ENCODE measurements at places on chromosomes 11 and 22.

DNA sequence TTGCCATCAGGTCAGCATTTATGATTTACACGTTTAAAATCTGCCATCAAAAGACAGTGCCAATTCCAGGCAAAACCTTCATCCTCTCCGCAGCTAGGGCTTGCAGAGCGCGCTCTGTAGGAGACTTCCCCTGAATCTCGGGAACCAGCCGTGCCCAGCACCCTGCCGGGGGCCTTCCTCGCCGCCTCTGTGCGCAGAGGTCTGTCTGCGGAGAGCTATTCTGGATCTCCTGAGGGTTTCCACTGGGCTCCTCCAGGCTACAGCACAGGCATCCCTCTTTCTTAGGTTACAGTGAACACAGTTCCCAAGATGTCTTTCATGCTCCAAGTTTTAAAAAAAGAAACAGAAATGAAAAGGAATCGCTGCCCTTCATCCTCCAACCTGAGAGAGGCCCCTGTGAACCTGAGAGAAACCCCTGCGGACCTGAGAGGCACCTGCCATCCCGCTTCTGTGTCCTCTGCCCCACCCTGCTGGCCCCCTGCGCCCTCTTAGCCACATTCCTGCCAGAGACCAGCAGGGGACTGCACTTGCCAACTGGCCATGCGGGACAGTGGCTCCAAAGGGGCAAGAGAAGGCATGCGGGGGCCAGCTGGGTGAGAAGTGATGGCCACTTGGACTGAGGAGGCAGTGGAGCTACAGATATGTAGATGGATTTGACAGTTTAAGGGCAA, 16.1 kb downstream of the TP53AIP1 start:
- no peak for DNase-seq

GRCh38 chr11:69189059-69189458, 33.3 kb downstream of the SMIM38 start:
- DNase-seq: no peak

- no peak for DNase-seq
Observed at GRCh38 chr11:70360211-70360610, 38.1 kb upstream of the CTTN start.

GRCh38 chr22:19239464-19239863, 52.1 kb downstream of the CLTCL1 start:
- DNase-seq: no peak

DNA sequence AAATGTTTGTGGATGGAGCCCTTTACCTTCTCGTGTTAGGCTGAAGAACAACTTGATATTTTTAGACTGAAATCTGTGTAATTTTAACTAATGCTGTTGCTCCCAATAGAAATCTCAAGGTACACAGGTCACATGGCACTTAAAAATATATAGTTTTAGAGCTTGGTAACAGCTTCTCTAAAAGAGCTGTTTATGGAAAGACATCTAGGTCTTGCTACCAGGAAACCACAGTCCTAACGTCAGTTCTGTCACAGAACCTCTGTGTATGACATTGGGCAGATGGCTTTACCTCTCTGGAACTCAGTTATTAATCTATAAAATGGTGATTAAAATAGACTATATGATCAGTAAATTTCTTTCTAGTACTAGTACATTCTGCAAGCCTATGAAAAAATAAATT, 35.4 kb downstream of the PAK1 start:
- DNase-seq: no peak

- DNase-seq: peak; percentile 80
Observed at GRCh38 chr11:92826136-92826535, 143.3 kb upstream of the MTNR1B start.

DNA sequence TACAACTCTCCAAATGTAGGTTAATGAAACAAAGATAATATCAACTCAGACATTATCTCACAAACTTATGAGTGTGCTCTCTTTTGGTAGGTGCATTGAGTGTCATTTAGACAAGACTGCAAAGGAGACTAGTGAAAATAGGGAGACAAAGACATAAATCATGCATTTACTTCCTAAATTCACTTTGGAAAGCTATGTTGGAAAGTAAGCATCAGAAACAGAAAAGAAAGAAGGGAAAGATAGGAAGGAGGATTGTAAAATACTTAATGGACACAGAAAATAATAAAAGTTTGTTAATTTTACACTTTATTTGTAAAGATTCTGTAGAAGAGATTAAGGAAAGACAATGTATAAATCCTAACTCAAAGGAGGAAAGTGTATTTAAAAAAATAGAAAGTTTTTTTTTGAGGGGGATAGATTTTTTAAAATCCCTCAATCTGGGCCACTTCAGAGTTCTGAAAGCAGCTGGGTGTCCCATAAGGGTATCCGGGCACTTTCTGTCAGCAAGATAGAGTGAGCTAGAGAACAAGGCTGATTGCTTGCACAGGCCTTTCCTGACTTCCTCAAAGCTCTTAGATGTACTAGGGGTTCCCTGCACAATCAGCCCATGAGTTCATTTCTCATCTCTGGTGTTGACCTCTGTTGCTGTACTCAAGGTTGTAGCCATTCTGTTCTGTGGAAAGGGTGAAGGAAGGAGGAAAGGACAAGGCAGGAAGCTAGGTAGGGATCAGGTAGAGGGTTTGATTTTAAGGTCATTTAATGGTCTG, 22.4 kb upstream of the RDX start:
- no peak for DNase-seq

- no peak for DNase-seq
Observed at GRCh38 chr22:24329453-24329852, 58.8 kb downstream of the SPECC1L start.

DNA sequence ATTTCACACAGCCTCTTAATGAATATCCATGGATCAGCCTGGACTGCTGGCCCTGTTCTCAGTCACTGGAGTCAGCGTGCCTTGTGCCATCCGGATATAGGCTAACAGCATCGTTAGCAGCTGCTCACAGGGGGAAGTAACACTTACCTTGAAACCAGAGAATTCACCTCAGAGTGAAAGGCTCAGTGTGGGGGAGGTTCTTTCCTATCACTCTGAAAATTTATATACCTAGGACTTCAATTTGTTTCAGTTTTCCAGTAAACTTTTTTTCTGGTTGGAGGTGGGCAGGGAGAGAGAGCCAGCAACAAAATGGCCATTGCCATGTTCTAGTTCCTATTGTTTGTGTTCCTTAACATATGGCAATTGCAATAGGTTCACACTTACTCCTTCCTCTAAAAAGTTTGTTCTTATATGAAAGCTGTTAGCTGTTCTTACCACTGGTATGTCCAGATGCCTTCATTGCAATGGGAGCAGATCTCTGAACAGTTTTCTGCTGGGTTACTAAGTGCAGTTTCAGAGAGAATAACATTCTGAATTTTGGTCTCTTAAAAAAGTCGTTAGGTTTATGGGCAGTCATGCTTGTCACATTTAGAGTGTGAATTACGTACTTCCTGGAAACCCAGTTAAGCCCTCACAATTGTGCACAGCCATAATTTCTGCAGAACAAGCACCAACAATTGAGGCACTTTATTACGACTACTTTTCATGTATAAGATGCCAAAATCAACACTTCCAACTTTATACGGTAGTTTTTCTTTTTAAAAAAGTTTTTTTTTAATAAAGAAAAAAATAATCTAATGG, 247.6 kb downstream of the CADM1 start:
- DNase-seq: no peak

- DNase-seq: peak; percentile 40
Observed at GRCh38 chr11:13448876-13449275, 14.1 kb downstream of the BTBD10 start.

GRCh38 chr11:63879598-63880402, 37.2 kb downstream of the RCOR2 start:
- peak; percentile 70 for DNase-seq

- DNase-seq: peak; percentile 92
Observed at GRCh38 chr22:44648821-44649565, 53.0 kb upstream of the PRR5 start.

DNA sequence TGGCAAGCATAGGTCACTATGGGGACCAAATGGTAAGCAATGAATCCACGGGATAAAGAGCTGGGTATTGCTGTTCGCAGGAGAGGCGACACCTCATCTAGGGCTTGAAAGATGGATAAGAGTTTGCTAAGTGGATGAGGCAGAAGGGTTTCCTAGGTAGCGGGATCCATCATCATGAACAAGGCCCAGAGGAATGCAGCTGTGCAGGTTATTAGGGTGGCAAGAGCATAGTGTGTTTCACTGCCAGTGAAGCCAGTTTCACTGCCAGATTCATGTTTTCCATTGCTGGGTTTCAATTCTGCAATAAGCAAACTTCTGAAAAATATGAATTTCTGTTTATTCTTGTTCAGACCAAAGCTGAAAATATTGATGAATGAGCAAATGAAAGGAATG, 27.2 kb downstream of the WEE1 start:
- peak; percentile 39 for DNase-seq

GRCh38 chr11:47514825-47515647, 37.9 kb downstream of the CELF1 start:
- DNase-seq: peak; percentile 76

DNA sequence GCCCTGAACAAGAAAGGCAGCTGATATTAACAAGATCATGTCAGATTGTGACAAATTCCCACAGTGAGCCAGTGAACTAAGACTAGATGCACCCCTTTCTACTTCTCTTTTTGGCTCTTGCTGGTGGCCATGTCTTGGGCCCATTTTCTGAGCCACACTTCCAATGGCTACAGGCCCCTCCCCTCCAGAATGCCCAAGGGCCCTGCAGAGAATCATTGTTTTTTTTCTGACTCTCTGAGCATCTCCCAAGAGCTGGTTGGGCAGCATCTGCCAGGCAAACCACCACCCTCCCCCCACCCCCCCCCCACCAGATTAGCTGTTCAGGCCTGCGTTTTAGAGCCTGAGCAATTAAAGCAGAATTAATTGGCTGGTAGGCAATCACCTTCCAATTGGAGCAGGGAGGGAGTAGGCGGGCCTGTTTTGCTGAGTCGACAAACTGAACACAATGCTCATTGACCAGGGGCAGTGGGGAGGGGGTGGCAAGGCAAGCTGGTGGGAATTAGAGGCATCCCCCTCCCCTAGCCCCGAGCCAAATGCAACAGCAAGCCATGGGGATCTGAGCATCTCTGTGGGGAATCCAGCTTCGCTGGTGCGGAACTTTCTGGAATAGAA, 541.4 kb downstream of the MN1 start:
- no peak for DNase-seq

GRCh38 chr11:126103150-126103549, 40.5 kb upstream of the CDON start:
- no peak for DNase-seq

DNA sequence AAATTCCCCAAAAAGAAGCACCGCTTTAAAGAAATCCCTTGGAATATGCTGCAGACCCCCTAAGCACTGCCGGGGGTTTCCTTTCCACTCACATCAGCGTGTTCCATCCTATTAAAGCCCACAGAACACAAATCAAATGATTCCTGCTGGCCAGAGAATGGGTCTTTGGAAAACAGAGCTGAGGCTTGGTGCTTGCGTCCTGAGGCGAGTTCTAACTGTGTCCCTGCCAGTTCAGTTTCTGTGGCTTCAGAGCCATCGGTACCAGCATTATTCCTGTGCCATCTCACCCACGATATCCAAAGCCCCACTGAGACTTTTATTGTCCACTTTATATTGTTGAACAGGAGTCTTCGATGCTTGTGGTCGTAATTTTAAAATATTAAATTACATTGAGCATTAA, 142.0 kb upstream of the SYT13 start:
- no peak for DNase-seq

DNA sequence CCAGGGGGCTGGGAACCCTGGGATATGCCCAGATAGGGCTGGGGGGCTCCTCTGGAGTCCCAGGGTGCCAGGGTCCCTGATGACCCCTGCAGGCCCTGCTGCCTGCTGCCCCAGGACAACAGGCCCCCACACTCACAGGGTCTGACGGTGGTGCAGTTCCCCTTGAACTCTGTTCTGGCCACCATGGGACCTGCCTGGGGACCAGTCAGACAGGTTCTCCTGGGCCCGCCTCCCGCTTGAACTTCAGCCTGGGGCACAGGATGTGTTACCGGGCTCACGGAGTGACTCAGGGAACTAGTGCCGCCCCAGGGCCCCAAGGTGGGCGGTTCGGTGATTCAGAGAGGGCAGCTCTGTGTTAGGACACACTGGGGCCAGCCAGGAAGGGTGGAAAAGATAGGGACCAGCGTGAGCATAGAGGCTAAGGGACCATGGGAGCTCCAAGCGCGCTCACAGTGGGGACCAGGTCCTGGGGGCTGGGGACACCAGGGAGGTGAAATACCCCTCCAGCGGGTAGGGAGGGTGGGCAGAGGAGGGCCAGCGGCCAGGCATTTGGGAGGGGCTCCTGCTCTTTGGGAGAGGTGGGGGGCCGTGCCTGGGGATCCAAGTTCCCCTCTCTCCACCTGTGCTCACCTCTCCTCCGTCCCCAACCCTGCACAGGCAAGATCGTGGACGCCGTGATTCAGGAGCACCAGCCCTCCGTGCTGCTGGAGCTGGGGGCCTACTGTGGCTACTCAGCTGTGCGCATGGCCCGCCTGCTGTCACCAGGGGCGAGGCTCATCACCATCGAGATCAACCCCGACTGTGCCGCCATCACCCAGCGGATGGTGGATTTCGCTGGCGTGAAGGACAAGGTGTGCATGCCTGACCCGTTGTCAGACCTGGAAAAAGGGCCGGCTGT, 21.5 kb upstream of the TXNRD2 start:
- DNase-seq: no peak

DNA sequence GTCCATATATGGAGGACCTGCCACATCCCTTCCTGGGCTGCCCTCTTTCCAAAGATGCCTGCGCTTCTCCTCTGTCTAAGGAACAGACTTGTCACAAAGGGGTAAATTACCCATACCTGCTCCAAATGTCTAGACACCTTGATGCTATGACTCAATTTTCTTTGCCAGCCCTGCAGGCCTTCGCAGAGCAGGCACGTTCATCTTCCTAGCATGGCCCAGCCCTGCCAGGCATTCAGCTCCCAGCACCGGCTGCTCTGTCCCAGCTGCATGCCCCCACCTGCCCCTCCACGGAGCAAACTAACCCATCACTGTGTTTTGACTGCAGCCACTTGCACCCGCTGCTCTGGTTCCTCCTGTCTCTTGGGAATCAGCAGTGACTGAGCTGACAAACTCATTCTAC, 526.1 kb downstream of the MIAT start:
- no peak for DNase-seq

GRCh38 chr11:127738771-127739286, 738.3 kb upstream of the KIRREL3 start:
- DNase-seq: no peak

DNA sequence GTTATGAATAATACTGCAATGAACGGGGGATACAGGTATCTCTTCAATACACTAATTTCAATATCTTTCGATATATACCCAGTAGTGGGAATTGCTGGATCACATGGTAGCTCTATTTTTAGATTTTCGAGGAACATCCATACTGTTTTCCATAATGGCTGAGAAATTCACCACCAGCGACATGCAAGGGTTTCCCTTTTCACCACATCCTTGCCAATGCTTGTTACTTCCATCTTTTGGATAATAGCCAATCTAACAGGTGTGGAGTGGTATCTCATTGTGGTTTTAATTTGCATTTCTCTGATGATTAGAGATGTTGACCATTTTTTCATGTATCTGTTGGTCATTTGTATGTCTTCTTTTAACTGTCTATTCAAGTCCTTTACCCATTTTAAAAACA, 5.9 kb downstream of the IL10RA start:
- no peak for DNase-seq

GRCh38 chr11:34356913-34357700, 703 bp downstream of the ABTB2 start:
- peak; percentile 53 for DNase-seq

GRCh38 chr11:125423247-125423849, 72.7 kb downstream of the FEZ1 start:
- DNase-seq: no peak

- DNase-seq: no peak
Observed at GRCh38 chr11:17719938-17720795, 796 bp downstream of the MYOD1 start.

GRCh38 chr11:6303661-6304060, 16.6 kb downstream of the CAVIN3 start:
- DNase-seq: no peak

- DNase-seq: no peak
Observed at GRCh38 chr11:68309621-68310185, 2.7 kb upstream of the LRP5 start.

Measured in fibroblast of skin of right quadriceps (primary cell).